Fibroblast of skin of right quadriceps (primary cell): ENCODE measurements at places on chromosomes 7 and 10.

GRCh38 chr7:79952399-79952798 is 182.2 kb upstream of the GNAI1 start:
- no peak for DNase-seq

- no peak for DNase-seq
Observed at GRCh38 chr10:76401006-76401405, 969.6 kb downstream of the LRMDA start.

GRCh38 chr7:128255271-128255670 is 14.2 kb downstream of the LEP start:
- no peak for DNase-seq

DNA sequence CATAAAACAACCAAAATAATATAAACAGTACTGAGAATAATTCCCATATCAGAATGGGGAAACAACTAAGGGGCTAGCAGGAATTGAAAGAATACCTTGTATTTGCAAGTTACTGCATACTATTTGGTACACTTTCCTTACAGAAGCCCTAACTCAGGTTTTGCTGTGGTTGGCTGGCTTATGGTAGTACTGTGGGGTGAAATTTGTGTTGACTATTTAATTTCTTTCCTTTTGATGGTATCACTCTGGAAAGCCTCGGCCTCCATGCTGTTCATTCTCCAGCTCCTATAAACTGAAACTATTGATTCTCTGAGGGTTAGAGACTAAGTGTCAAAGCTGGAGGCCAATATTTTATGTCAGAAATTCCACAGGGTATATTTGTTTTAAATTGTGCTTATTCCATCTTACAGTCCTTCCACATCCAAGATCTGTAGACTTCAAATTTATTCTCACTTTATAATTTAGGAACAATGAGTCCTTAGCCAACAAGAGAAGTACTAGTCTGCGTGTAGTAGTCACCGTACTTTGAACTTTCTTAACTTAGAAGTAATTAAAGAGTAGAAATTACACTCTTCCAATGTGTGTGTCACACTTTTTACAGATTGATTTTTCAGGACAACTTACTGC is 13.4 kb downstream of the SKIDA1 start:
- no peak for DNase-seq

DNA sequence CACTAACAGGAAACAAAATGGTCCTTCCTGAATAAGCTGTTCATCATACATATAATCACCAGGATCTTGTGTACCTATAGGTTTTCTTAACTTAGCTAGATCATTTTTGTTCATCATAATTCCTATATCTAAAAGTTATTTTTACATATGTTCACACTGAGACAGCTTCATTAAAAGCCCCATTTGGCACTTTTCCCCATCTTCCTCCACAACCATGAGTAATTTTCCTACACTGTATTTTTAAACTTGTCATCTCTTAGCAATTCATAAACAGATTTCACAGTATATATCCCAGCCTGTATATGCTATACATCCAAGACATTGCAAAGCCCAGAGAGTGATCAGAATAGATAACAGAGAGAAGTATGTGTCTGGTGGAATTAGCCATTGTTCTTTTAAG is 28.3 kb downstream of the ZNF365 start:
- DNase-seq, result peak; percentile 34

DNA sequence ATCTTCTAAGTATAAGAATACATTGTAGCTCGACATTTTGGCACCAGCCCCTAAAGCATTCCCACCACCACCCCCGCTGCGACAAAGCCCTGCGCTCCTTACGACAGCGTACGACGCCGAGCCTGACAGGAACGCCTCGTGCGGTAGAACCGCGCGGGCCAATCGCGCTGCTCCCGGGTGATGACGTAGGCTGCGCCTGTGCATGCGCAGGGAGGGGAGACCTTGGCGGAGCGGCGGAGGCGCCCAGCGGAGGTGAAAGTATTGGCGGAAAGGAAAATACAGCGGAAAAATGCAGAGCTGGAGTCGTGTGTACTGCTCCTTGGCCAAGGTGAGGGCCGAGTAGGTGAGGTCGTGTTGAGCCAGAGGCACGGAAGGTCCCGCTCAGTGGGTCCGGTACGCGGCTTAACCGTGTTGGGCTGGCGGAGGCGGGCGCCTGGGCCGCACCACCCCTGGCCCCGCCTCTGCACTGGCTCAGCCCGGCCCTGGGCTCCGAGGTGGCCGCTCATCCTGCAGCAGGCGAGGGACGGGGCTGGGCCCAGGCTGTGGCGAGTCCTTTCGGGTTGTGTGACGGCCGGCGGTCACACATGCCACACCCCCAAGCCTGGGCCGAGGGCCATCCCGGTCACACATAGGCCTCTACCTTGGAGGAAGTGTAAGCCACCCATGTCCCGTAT is at the start of gene DLD:
TSS of gene DLD (plus strand) at position 222 of the 674 bp plus-strand sequence. CDS start at position 290, 68 bp downstream.
- DNase-seq, result peak; percentile 89

GRCh38 chr10:72692994-72693781 is 1.2 kb downstream of the MCU start:
- DNase-seq, result peak; percentile 41

DNA sequence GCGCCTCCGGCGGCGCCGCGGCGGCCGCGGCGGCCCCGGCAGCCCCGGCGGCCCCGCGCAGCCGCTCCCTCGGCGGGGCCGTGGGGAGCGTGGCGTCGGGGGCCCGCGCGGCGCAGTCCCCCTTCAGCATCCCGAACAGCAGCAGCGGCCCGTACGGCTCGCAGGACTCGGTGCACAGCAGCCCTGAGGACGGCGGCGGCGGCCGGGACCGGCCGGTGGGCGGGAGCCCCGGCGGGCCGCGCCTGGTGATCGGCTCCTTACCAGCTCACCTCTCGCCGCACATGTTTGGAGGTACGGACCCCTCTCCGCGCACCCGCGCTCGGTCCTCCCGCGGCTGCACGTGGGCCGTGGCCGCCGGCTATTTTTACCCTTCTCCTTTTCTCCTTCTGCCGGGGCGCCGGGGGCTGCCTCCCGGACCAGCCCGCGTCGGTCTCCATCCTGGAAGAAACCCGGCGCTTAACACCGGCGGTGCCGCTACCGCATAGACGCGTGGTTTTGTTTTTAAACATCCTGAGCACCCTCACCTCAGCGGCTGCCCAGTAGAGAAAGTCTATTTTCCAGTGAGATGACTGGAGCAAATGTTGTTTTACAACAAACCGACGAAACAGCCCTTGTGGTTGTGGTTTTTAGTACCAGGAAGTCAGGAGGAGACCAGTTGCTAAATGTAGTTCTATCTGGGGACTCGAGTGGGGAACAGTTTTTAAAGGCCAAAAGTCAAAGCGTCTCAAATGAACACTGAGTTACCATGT is 1.3 kb downstream of the ZNRF2 start:
- DNase-seq, result peak; percentile 32

DNA sequence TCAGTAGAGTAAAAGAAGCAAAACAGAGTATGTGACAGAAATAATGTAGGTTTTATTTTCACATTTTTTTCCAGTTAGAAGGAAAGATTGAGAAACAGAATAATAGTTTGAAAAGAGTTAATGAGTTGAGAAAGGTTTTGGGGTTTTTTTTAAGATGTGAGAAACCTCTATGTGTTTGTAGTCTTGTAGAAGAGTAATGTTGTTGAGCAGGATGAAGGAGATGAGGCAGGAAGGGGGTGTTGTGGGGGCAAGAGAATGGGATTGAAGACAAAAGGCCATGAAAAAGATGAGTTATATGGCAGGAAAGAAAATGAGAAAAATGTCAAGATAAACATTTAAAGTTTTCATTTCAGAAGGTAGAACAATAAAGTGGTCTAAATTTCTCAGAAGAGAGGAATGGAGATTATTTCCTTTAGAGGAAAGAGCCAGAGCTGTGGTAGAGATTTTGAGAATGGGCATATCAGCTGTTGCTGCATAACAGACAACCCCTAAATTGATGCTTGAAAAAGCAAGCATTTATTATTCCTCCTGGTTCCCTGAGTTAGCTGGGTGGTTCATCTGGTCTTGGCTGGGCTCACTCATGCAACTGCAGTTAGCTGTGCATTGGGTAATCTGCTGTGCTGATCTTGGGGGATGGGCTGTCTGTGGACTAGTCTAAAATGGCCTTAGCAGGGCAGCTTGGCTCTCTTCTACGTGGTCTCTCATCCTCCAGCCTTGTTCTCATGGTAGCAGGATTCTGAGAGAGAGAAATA is 27.1 kb downstream of the PCGF5 start:
- DNase-seq, result peak; percentile 23

GRCh38 chr10:73648975-73649829 is 6.6 kb downstream of the SYNPO2L start:
- DNase-seq, result peak; percentile 46

DNA sequence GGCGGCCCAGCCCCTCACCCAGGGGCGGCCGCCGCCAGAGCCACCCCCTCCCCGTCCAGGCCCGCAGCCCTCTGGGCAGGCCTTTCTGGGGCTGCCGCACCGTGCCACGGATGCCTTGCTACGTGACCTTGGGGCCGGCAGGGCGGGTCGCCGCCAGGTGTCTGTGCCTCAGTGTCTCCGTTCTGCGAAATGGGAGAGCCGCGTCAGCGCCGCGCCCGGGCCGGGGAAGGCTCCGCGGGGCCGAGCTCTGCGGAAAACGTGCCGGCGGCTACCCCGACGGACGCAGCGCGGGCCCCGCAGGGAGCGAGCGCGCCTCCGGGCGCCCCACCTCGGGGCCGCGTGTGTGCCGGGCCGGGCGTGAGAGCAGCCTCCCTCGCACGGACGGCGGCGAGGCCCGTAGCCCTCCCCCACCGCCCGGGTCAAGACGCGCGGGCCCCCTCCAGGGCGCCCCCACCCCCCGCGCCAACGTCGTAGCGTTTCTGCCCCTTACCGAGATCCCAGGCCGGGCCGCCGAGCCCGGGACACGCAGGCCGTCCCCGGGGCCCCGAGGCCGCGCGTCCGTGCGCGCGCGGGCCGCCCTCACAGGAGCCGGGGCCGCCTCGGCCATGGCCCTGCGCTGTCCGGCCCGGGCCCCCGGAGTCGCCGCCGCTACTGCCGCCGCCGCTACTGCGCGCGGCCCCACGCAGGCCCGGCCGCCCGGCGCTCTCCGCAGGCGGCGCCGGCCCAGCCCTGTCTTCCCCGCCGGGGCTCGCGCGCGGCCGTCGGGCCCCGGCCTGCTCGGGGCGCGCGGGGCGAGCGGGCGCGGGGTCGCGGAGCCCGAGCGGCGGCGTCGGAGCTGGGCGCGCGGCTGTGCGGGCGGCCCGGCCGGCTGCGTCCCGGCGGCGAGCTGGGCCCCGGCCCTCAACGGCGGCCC is 1.1 kb downstream of the ZNF777 start:
- DNase-seq, result peak; percentile 9

DNA sequence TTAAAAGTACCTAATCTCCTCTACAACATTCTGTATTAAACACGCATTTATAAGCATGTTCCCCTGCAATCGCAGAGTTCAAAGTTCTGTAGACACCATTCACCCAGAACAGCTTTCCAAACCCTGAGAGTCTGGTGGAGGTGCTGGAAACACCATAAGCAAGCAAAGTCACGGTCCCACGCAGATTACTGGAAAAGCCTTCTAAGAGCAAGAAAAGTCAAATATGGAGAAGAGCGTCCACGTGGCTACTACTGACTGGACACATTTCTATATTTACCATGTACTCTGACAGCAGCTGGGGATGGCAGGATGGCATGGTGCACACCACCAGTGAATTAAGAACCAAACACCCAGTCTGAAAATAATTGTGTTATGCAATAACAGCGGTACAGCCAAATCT is 97.7 kb downstream of the PARD3 start:
- no peak for DNase-seq

- peak; percentile 43 for DNase-seq
Observed at GRCh38 chr7:108086546-108086945, 43.6 kb downstream of the LAMB4 start.

DNA sequence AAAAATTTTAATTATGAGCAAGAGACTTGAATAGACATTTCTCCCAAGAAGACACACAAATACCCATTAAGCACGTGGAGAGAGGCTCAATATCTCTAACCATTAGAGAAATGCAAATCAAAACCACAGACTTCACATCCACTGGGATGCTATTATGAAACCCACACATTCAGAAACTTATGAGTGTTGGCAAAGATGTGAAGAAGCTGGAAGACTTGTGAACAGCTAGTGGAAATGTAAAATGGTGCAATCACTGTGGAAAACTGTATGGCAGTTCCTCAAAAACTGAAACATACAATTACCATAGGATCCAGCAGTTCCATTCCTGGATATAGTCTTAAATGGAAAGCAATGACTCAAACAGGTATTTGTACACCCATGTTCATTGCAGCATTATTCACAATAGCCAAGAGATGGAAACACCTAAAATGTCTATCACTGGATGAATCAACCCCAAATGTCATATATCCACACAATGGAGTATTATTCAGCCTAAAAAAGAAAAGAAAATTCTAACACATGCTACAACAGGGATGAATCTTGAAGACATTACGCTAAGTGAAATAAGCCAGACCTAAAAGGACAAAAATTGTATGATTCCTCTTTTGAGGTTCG is 53.5 kb upstream of the FRMD4A start:
- peak; percentile 34 for DNase-seq

DNA sequence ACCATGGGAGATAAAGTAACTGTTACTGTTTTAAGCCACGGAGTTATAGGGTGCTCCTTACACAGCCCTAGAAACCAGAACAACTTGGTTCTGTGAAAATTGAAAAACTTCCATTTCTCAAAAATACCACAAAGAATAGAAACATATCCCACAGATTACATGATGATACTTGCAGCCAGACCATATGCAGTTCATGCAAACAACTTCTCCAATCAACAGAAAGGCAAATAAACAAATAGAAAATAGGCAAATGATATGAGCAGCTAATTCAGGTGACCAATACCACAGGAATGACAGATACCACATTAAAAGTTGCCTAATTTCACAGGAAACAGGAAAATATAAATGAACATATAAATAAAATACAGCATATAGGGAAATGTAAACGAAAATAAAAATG is 297.5 kb downstream of the HTR7 start:
- DNase-seq, result no peak

GRCh38 chr7:132318352-132319318 is 257.6 kb downstream of the PLXNA4 start:
- DNase-seq, result peak; percentile 77

GRCh38 chr7:22872096-22872807 is 49.6 kb upstream of the TOMM7 start:
- no peak for DNase-seq

GRCh38 chr7:73894733-73895551 is 34.0 kb downstream of the TMEM270 start:
- DNase-seq, result peak; percentile 99

GRCh38 chr7:99525713-99526440 is 21.4 kb downstream of the ZKSCAN5 start:
- no peak for DNase-seq

GRCh38 chr10:63812501-63812900 is 291.3 kb downstream of the REEP3 start:
- peak; percentile 59 for DNase-seq

- DNase-seq, result no peak
Observed at GRCh38 chr10:132167041-132167674, 19.6 kb upstream of the DPYSL4 start.

- peak; percentile 91 for DNase-seq
Observed at GRCh38 chr10:77586719-77587415, 50.7 kb downstream of the KCNMA1 start.

- no peak for DNase-seq
Observed at GRCh38 chr10:79923669-79924068, 25.2 kb downstream of the SFTPD start.
